H4 (cell line): ENCODE measurements at places on chromosomes 16 and 17. TPM values are rescaled to one million over a fixed set of nuclear protein-coding genes. Genes with fewer than 3 reads are reported as not detected.
A peak's percentile ranks its signal among the peaks of the same experiment; 100 is the strongest.

- no peak for DNase-seq
These were observed 121.6 kb upstream of the HS3ST4 start for GRCh38 chr16:25570131-25570530.

The ELMO3 gene
- 0.06 and 0.29 TPM in 2 replicates for total RNA-seq

DNA sequence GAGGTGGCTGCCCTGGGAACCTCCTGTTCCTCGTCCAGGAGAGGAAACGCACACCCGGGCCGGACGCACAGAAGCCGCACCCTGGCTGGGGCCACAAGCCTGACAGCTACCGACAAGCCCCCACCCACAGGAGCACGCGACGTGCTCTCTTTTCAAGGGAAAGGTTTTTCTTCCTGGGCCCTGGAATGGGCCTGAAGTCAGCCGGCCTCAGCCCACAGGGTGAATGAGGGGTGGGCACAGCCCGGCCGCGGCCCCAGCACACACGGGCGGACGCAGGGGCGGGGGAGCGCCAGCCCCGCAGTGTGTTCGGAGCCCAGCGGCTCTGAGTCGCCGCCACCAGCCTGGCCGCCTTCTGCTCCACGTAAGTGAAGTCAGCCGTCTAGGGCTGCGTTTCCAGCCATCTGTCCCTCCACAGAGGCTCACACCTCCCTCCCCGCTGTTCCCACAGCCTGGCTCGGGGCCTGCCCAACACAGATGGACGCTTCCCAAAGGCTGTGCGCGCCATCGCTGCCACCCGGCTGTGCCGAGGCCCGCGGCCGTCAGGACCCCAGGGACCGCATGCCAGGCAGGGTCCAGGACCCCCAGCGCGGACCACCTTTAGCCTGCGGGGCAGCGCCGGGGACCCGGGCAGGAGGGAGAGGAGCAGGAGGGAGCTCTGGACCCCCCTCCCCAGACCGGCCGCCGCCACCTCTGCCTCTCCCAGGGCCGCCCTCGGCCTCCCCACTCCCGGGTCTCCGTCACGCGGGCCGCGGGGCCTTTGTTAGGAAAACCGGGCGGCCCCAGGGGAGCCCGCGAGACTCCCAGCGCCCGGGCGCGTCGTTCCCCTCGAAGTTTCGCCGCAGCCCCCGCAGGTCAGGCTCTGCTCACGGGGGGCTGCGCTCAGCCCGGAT lies 36.8 kb downstream of the CBFA2T3 start:
- DNase-seq, result no peak

GRCh38 chr17:27805520-27806146 lies 5.3 kb upstream of the NOS2 start:
- peak; percentile 87 for DNase-seq

DNA sequence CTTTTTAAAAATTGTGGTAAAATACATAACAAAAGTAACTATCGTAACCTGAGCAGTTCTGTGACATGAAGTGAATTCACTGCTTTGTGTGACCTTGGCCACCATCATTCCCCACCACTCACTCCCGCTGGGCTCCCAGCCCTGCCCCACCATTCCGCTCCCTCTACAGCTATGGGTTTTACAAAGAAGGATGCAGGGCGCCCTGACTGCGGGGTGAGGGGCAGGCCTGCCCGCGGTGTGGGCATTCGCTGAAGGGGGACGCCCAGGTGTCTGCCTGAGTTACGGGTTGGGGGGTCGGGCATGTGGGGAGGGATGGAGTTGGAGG lies at the start of gene CEMP1:
CEMP1 (minus strand) TSS at position 38 of the 325 bp plus-strand sequence. CDS start 335 bp downstream, outside the sequence.
- DNase-seq, result no peak

The SAMD14 gene
- 0.70 and 1.2 TPM in 2 replicates for total RNA-seq

The SLFN11 gene
- 37.0 and 47.6 TPM in 2 replicates for total RNA-seq

The SHPK gene
- 4.9 and 6.1 TPM in 2 replicates for total RNA-seq

DNA sequence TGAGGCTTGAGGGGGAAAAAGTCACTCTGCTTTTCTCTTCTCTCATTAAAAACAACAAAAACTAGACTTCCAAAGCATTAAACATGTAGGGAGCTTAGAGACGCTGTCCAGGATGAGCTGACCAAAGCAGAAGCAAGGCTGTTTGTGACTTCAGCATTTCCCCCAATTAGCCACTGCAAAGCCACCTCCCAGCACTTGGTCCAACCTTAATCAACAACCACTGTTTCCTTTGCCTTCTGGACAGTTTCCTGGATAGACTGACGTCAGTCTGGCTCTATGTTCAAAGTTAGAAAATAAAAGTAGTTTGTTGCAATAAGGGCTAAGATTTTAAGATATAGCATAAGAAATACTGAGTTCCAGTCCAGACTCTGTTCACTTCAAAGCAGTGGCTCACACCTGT lies 3.1 kb downstream of the TMEM231 start:
- DNase-seq, result no peak

The TPSB2 gene
- total RNA-seq, result 0.17 TPM in 1 of 2 replicates, not detected in the other

DNA sequence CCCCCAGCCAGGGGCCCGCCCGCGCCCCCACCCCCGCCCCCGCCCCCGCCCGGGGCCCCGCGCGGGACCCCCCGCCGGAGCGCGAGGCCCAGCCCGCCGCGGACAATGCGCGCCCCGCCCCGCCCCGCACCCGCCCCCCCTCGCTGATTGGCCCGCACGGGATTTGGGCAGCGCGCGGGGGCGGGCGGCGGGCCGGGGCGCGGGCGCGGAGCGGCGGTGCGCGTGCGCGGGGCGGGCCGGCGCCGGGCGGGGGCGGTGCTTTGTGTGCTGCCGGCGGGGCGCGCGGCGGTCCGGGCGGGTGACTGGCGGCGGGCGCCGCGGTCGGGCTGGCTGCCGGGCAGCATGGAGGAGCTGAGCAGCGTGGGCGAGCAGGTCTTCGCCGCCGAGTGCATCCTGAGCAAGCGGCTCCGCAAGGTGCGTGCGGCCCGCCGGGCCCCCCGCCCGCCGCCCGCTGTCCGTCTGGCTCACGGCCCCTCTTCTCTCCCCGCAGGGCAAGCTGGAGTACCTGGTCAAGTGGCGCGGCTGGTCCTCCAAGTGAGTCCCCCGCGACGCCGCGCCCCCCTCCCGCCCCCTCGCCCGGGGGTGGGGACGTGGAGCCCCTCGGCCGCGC lies at the start of gene CBX2:
CBX2 (plus strand) TSS at position 255 of the 610 bp plus-strand sequence; CDS start at position 343, 88 bp downstream.
- peak; percentile 44 for DNase-seq

The ASB16 gene
- not detected in 2 replicates for total RNA-seq

The ANKRD11 gene
- total RNA-seq, result 34.4 and 39.2 TPM in 2 replicates

GRCh38 chr17:41775394-41776226 lies 10.9 kb downstream of the JUP start:
- no peak for DNase-seq

The CTRB2 gene
- total RNA-seq, result not detected in 2 replicates
